ENCODE measurements at places on chromosomes 3 and 15.

DNA sequence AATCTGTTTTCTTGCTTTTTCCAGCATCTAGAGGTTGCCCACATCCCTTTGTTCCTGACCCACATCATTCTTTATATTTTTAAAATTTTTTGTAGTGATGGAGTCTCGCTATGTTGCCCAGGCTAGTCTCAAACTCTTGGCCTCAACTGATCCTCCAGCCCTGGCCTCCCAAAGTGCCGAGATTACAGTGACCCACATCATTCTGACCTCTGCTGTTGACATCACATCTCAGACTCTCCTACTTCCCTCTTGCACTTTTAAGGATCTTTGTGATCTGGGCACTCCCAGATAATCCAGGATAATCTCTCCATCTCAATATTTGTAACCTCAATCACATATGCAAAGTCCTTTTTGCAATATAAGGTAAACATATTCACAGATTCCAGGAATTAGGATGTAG, 266.6 kb downstream of the MEX3B start:
- no peak for DNase-seq

DNA sequence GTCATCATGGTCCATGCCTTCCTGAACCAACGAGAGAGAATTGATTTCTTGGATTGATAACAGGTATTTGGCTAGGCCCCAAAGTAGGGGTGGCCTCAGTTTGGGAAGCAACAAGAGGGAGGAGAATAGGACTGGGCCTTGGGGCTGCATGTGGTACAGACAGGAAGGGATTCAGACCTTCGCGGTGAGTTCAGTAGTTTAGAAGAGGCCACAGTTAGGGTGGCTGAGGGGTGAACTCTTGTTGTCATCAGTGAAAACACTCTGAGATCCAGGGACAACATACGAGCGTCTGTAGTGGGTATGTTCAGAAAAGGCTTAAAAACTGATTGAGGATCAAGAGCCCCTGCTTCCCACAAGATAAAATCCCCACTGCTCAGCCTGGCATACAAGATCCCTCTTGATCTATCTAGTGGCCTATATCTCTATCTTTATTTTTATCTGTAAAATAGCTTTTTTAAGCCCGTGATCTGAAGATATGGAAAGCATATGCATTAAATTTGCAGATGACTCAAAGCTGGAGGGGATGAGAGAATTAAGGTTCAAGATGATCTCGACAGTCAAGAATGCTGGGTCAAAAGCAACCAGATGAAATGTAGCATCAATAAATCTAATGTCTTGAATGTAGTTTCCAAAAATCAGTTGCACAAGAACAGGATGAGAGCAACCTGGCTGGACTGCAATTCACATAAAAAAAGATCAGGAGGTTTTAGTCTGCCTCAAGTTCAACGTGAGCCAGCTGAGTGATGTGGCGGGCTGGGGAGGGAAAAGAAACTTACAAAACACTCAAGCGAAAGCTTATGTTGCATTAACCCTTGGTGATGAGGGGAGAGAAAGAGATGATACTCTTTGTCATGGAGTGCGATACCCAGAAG, 221.1 kb upstream of the TLE3 start:
- no peak for DNase-seq

DNA sequence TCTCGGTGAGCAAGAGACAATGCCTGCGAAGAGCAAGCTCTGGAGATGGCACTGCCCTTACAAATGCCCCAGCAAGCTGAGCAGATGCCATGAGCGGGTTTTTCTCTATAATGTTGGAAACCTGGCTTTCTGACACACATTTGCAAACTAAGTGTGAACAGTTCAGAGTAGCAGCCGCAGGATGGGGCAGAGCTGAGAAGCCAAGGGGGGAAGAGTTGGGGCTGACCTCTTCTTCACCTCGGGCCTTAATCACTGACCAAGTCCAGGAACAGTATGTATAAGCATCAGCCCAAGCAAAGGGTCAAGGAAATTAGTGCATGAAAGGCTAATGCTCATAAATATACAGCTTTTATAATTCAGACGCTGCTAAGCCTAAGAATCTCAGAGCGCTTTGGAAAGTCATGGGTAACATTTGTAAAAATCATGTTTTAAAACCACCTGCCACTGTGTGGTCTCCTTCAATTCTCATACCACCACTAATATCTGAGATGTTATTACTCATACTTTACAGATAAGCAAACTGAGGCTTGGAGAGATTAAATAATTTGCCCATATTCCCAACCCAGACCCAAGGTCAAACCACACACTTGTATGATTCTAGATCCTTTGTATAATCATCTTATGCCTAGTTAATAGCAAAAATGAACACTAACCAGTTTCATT, 603.4 kb downstream of the FOXP1 start:
- no peak for DNase-seq

GRCh38 chr3:180492047-180492446, 109.9 kb upstream of the TTC14 start:
- no peak for DNase-seq

- DNase-seq = no peak
Observed at GRCh38 chr3:27186013-27186412, 183.2 kb downstream of the NEK10 start.

- DNase-seq = peak; percentile 86
Observed at GRCh38 chr3:134423153-134423552, 48.9 kb upstream of the AMOTL2 start.

Measured in NCI-H1092 treated with DMSO at 0.1 percent for 48 hours (cell line).